ENCODE measurements at places on chromosomes 3 and 15.

DNA sequence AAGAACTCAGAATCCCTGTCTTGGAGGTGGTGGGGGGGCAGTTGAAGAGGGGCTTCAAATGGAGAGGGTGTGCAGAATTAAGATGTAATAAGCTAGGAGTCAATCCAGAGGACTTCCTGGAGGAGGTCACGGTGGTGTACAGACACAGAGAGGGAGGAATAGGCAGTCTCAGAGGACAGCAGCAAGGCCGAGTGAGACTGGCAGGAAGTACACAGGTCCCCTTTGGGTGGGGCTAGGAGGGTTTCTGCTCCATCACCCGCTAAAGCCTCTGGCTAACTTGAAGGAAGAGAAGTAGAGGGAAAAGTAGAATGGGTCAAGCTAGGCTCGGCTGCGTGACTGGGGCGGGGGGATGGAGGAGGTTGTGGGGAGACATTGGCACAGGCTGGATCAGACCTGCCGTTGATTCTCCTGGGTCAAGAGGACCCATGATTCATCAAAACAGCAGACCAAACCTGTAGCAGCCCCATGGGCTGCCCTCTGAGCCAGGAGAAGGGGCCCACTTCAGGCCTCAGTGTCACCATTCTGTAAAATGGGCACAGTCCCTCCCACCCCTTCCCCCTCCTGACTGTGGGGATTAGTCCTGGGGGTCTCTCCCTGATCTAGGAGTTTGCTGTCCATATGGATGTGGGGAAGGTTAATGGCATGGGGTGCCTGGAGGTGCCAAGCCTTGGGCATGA lies 16.9 kb downstream of the CSPG4 start:
- no peak for DNase-seq

DNA sequence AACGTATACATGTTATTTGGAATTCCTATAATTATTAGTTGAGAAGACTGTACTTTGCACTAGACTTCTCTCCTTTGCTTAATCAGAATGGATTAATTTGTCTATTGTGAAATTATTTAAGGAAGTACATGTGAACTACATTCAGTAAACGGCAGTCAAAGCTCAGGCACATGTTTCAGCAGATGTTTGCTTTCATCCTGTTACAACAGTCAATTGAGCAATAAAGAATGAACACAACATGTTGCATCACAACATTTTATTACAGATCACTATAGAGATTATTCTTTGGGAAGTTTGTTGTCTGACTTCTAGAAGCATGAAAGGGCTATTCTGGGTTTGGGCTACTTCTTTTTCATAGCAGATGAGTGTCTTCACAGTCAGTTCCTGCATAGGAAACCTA lies 39.2 kb downstream of the RAB27A start:
- no peak for DNase-seq

DNA sequence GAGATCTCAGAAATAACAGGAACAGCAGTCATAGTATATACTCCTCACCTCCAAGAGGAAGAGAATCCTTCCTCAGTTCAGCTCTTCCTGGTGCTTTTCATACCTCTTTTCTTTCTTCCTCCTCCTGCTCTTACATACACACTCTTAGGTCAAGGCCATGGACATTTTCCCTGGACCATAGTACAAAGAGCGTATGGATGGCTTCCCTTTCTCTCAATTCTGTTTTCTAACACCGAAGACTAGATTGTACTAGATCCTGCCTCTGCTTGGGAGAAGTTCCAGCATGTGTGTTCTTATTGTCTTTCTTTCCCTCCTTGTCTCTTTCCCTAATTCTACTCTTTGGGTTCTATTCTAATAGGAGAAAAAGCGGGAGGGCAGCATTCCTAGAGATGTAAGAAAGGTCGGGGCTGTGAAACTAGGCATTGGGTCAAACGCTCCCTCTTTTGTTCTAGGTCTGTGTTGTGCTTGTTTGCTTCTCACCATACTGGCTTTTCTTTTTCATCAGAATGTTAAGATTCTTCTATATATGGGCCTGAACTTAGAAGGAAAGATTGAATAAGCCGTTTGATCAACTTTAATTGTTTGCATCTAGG lies 77.4 kb downstream of the VPS8 start:
- DNase-seq = no peak

- no peak for DNase-seq
These were observed 6.8 kb upstream of the SNX22 start for GRCh38 chr15:64144565-64145281.

- no peak for DNase-seq
These were observed 29.5 kb upstream of the THSD4 start for GRCh38 chr15:71085809-71086208.

DNA sequence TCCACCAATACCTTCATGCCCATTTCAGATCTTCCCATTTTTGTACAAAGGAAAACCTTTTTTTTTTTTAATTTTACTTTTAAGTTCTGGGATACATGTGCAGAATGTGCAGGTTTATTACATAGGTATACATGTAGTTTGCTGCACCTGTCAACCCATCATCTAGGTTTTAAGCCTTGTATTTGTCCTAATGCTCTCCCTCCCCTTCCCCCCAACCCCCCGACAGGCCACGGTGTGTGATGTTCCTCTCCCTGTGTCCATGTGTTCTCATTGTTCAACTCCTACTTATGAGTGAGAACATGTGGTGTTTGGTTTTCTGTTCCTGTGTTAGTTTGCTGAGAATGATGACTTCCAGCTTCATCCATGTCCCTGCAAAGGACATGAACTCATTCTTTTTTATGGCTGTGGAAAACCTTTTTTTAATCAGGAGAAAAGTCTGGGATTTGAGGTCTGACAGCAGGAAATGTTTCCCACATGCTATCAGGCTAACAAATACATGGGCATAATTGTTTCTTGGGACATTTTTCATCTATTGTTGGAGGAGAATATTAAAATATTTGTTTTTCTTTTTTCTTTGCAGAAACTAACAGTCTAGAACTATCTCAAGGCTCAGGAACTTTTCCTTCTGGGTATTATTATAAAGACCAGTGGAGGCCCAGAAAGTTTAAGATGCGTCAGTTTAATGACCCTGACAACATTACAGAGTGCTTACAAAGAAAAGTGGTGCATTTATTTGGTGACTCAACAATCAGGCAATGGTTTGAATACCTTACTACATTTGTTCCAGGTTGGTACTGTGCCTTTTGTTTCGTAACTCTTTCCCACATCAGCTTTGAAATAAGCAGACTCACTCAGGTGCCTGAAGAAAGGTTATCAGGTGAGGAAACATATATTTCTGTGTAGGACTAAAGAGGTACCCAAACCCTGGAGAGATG lies 32.8 kb upstream of the NFKBIZ start:
- no peak for DNase-seq

DNA sequence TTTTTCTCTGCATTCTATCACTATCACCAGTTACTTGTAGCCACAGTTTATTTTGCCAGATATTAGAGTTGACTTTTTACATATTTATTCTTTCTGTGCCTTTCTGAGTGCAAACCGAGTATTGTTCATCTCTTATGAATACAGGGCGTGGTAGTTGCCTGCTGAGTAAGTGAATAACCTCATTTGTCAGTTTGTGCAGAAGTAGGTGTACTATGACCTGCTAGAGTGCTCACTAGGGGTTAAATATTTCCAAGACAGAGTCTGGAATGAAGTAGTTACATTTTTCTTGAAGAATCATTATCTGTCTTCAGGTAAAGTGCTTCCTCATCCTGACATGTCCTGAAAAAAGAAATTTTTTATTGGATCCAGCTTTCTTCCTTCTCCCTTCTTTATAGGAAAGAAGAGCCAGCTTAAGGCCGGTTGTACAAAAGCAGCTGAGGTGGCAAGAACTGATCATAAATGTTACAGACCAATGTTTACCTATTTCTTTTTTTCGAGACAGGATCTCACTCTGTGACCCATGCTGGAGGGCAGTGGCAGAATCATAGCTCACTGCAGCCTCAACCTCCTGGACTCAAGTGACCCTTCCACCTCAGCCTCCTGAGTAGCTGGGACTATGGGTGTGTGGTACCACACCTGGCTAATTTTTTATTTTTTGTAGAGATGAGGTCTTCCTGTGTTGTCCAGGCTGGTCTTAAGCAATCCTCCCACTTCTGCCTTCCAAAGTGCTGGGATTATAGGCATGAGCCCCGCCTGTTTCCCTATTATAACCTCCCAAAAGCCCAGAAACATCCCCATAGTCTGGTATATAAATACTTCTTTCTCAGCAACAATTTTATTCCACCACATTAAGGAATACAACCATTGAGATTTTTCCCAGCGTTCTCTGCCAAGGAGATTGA lies 182.5 kb downstream of the TPRG1 start:
- no peak for DNase-seq

DNA sequence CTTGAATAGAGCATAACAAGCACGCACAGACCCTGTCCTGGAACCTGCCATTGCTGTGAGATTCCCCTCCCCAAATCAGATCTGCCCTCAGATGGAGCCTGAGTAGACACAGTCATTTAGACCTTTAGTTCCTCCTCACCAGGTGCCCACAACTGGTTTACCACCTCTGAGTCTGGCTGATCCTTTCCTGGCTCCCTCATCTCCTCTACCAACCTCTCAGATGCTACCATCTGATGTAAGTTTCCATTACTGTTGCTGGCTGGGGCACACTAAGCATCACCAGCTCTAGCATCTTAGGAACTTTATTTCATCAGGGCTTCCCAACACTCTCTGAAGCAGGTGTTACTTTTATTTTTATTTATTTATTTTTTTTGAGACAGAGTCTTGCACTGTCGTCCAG lies 288.3 kb downstream of the TLE3 start:
- DNase-seq = peak; percentile 57

DNA sequence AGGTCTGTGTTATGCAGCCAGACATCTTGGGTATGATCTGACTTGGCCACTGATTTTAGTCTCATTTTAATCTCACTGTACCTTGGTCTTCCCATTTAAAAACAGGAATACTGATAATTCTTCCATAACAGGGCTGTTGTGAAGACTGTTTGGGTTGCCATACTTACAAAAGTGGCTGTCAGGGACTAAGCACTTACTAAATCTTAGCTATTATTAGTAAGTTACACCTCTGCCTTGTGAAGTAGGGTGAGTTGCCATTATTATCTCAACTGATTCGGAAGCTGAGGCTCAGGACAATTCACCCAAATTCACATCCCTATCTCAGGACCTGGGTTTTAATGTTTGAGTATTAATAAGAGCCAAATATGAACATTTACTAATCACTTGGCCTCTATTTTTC lies 12.7 kb downstream of the ZNF385D start:
- DNase-seq = no peak

GRCh38 chr15:83404121-83404520 lies 43.0 kb upstream of the SH3GL3 start:
- DNase-seq = no peak

DNA sequence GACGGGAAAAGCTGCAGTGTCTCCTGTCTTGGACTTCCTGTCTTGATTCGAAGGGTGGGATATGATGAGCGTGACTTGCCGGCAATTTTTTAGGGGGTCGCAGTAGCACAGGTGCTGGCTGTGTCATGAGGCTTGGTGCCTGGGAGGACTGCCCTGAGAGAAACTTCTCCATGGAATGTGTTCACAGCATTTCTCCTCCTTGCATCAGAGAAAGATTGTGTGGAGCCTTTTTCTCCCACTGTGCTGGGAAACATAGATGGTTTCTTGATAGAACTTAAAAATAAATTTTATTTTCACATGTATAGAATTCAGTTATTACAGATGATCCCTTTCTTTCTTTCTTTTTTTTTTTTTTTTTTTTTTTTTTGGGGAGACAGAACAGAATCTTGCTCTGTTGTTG lies 121.4 kb downstream of the KLHL25 start:
- peak; percentile 32 for DNase-seq

- no peak for DNase-seq
These were observed 281.3 kb downstream of the FGF12 start for GRCh38 chr3:192445770-192446644.

DNA sequence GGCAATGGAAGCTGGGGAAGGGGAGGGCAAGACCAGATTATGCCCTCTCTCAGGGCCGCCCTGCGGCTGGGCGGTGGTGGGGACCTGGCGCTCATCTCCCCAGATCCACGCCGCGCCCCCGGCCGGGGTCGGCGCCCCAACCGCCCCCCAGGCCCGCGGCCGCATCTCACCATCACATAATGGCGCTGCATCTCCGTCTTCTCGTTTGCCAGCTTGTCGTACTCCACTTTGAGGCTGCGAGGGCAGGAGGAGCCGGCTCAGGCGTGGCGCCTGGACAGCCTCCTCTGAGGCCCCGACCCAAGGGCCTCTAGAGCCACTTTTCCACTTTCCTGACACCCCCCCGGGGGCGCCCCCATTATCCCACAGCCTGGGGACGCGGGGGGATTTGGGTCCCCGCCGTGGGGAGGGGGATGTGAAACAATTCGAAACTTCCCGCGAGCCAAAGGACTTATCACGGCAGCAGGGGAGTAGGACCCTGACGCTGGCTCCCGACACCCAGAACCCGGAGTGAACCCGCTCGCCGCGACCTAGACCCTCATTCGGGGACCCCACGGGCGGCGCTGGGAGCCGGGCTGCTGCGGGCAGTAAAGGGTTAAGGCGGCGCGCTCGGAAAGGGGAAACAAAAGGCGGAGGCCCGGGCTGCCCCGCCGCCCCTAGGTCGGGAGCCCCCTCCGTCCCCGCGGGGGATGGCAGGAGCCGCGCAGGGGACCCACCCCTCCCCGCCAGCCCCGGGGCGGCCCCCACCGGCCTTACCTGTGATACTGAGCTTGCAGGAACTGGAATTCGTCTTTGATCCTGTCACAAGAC lies 2.1 kb downstream of the TLE3 start:
- peak; percentile 90 for DNase-seq

- DNase-seq = no peak
These were observed 428.1 kb downstream of the ROBO2 start for GRCh38 chr3:77467702-77468625.

DNA sequence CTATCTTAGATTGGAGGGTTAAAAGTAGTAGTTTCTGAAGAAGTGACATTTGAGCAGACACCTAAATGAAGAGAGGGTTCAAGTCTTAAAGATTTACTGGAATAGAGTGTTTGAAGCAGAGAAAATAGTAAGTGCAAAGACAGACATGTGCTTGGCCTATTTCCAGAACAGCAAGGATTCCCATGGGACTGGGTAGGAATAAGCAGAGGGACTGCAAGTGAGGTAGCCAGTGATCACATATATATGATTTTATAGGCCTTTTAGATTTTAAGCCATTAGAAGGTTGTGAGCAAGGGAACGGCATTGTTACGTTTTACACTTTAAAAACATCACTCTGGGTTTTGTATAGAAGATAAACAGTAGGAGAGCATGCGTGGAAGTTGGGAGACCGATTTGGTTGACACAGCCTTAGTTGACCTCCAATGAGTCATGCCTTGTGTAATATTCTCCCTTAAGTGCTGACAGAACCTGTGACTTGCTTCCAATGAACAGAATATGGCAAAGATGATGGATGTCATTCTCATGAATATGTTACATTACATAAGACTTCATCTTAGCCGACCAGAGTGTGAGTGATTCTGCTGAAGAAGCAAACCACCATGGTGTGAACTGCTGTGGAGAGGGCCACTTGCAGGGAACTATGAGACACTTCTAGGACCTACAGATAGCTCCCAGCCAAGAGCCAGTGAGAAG lies 37.1 kb upstream of the SLC4A7 start:
- DNase-seq = peak; percentile 76

- peak; percentile 47 for DNase-seq
These were observed 283.9 kb downstream of the GRM7 start for GRCh38 chr3:7144697-7145308.

DNA sequence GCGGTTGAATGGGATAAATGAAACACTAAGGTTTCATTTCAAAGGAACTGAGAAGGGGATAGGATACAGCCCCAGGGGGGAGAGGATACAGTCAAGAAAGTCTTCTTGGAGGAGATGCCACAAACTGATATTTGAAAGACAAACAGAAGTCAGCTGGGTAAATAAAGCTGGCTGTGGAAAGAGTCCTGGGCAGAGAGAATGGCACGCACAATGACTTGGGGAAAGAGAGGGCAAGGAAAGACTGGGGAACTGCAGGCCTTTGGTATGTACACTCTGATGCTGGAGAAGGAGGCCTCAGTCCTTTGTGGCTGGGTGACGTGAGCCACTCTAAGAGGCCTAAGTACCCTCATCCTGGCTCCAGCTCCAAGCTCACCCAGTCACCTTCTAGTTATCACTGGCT lies 45.2 kb upstream of the LMCD1 start:
- no peak for DNase-seq
